ENCODE measurements at places on chromosomes 6 and 20. TPM values are rescaled to one million over a fixed set of nuclear protein-coding genes. Genes with fewer than 3 reads are reported as not detected.

TINAG gene
- not detected for total RNA-seq

TCP11 gene
- 0.56 TPM for total RNA-seq

MLIP gene
- not detected for total RNA-seq

PRKN gene
- 0.28 TPM for total RNA-seq

SLC12A5 gene
- total RNA-seq, result not detected

CCDC170 gene
- total RNA-seq, result 0.54 TPM

ENPP4 gene
- total RNA-seq, result under 0.01 TPM

NKAPL gene
- 0.83 TPM for total RNA-seq

COL11A2 gene
- total RNA-seq, result under 0.01 TPM

All from IMR-90 (cell line).